Cerebellum (tissue), 4 donors: ENCODE measurements at places on chromosomes 5 and 9. TPM values are rescaled to one million over a fixed set of nuclear protein-coding genes. Genes with fewer than 3 reads are reported as not detected.

IL4 gene
- not detected for total RNA-seq

MYMK gene
- not detected for total RNA-seq

AGXT2 gene
- total RNA-seq: not detected

C7 gene
- total RNA-seq: 25.1 TPM

SLC25A48 gene
- 0.91 TPM for total RNA-seq

NME5 gene
- 14.7 TPM for total RNA-seq

PCDHGA8 gene
- total RNA-seq: 20.9 TPM

NKD2 gene
- total RNA-seq: 8.0 TPM

PCDHA6 gene
- total RNA-seq: 26.8 TPM

RASEF gene
- 0.73 TPM for total RNA-seq

ORM1 gene
- total RNA-seq: not detected

FAXDC2 gene
- 9.4 TPM for total RNA-seq

HAVCR1 gene
- total RNA-seq: 0.36 TPM

POU5F2 gene
- total RNA-seq: 8.7 TPM

FCN2 gene
- not detected for total RNA-seq

ADAMTS6 gene
- 62.3 TPM for total RNA-seq

SLC46A2 gene
- 0.73 TPM for total RNA-seq

IPO11 gene
- total RNA-seq: 36.7 TPM

CCL19 gene
- total RNA-seq: not detected

DRD1 gene
- 1.3 TPM for total RNA-seq

RFX3 gene
- 60.9 TPM for total RNA-seq

KDM4C gene
- total RNA-seq: 61.5 TPM

IRX4 gene
- 0.27 TPM for total RNA-seq

FAM81B gene
- 0.73 TPM for total RNA-seq

SEMA4D gene
- total RNA-seq: 18.4 TPM

DNAJC21 gene
- 25.7 TPM for total RNA-seq

MGAT4B gene
- total RNA-seq: 56.1 TPM

CRHBP gene
- total RNA-seq: 0.64 TPM

MZB1 gene
- 0.18 TPM for total RNA-seq

ACOT12 gene
- 2.4 TPM for total RNA-seq

CLIC3 gene
- total RNA-seq: not detected

GABRP gene
- total RNA-seq: not detected

ACTBL2 gene
- total RNA-seq: not detected

PCDHB8 gene
- 6.9 TPM for total RNA-seq

THOC3 gene
- total RNA-seq: 46.8 TPM

SERF1A gene
- 23.0 TPM for total RNA-seq

F2R gene
- total RNA-seq: 28.3 TPM

ERCC8 gene
- total RNA-seq: 35.1 TPM

TOR2A gene
- 8.3 TPM for total RNA-seq

CDC20B gene
- 0.18 TPM for total RNA-seq

KLHL9 gene
- 54.4 TPM for total RNA-seq

TIMD4 gene
- 0.45 TPM for total RNA-seq

MEF2C gene
- total RNA-seq: 114 TPM
